OCI-LY7 (cell line): ENCODE measurements at places on chromosomes 12 and 14.

DNA sequence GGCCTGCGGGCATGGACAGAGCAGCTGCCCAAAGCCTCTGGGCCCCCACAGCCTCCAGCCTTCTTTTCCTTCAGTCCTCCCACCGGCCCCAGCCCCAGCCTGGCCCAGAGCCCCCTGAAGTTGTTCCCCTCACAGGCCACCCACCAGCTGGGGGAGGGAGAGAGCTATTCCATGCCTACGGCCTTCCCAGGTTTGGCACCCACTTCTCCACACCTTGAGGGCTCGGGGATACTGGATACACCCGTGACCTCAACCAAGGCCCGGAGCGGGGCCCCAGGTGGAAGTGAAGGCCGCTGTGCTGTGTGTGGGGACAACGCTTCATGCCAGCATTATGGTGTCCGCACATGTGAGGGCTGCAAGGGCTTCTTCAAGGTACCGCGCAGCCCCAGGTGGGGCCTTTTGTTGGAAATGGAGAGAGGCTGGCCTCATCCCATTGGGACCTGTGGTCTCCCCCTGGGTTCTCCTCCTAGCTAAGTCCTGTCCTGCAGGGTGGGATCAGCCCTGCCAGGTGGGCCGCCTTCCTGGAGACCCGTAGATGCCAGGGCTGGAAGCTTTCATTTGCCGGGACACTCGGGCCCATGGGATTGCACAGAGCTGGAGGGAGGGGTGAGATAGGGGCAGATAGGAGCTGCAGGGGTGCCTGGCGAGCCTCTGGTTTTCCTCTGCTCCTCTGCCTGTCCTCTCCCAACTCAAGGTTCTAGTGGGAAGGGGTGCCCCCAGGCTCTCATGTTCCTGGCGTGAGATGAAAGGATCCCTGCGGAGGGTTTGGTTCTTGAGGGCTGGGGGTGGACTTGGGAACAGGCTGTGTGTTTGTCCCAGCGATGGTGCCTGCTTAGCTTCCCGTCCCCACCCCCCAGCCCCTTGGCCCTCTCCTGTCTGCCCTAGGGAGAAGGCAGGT lies 3.8 kb downstream of the NR4A1 start:
- DNase-seq = no peak

DNA sequence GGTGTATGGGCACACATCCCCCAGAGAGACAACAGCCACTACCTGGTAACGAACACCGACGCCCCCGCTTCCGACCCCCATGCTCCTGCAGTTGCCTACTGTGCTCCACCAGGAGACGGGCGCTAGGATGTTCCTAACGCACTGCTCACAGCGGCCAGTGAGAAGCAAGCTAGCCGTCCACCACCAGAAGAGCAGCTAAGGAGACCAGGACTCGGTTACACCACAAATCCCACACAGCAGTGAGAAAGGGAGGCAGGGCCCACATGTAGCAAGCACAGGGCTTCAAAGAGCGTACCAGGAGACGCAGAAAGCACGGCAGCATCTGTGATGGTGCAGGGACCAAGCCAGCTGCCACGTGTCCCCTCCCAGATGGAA lies 117.0 kb downstream of the NCOR2 start:
- DNase-seq = no peak

- DNase-seq = no peak
Observed at GRCh38 chr12:121001060-121001459, 15.2 kb downstream of the C12orf43 start.

DNA sequence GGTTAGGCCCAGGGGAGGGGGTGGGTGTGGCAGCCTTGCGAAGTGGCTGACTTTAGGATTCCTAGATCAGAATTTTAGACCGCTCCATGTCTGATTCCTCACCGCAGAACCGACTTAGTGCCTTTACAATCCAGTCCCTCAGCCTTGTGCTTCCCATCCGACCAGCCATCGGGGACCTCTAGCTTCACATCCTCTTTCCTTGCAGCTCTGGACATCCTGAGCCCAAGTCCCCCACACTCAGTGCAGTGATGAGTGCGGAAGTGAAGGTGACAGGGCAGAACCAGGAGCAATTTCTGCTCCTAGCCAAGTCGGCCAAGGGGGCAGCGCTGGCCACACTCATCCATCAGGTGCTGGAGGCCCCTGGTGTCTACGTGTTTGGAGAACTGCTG lies 557 bp downstream of the COPS7A start:
- peak; percentile 75 for DNase-seq

DNA sequence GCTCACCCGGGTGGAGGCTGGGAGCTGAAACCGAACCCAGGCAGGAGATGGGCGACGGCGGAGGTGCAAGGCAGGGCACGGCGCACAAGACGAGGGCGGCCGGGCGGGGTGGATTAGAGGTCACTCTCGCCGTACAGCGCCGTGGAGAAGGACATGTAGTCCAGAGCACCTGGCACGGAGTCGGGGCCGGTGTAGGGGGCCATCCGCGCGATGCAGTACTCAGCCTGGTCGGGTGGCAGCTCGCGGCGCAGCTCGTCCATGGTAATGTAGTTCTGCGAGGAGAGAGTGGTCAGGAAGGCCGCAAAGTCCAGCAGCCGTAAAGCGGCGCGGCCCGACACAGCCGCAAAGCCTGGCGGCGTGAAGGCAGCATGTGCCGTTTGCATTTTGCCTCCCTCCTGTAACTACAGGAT lies 81.9 kb upstream of the ZFP36L1 start:
- peak; percentile 82 for DNase-seq

GRCh38 chr14:104863923-104864266 lies 1.2 kb upstream of the CEP170B start:
- DNase-seq = no peak

DNA sequence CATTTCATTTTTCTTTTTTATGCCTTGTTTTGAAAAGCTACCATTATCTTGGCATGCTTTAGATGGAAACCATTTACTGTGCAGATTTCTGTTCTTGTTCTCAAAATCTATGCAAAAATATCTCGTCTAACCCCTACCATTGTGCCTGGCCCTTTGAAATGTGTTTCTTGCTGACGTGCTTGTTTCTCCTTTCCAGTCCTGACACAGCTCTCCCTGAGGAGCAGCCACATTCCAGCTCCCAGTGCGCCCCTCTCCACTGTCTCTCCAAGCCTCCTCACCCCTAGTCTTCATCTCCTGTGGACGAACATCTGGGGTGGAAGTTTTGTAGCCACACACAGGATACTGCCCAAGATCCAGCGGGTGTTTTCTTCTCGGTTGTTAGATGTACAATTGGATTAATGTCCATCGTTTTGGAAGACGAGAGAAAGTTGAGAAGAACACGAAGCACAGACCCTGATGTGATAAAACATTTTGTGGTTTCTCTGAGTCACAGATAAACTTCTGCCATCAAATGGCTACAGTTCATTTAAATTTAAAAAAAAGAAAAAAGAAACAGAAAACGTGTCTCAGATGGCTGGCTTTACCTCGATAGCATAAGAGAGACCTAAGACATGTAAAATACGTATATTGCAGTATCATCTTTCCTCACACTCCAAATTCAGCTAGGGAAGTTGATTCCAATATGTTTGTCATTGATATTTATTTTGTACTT lies 21.9 kb upstream of the FGD4 start:
- DNase-seq = no peak

GRCh38 chr12:46489951-46490388 lies 117.4 kb upstream of the SLC38A2 start:
- no peak for DNase-seq

DNA sequence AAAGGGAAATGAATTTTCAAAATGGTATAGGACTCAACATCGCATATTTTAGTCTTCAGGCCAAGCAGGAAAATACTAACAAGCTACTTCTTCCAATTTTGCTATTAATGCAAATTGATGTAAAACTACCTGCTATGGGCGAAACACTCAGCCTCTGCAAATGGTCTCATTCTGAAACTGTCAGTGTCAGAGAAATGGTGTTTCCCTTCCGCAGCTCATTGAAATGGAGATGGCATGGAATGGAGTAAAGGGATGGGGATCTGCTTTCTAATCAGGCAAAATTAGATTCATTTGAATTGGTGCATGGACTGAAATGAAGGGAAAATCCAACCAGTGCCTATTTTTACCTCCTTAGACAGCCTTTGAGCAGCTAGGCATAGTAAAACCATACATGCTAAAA lies 80.4 kb upstream of the EEA1 start:
- DNase-seq = no peak

- no peak for DNase-seq
Observed at GRCh38 chr12:106954462-106955376, 988 bp upstream of the TMEM263 start.

GRCh38 chr14:97458661-97459579 lies 661.7 kb downstream of the VRK1 start:
- no peak for DNase-seq

- DNase-seq = no peak
Observed at GRCh38 chr12:56258820-56259183, 618 bp upstream of the ANKRD52 start.

DNA sequence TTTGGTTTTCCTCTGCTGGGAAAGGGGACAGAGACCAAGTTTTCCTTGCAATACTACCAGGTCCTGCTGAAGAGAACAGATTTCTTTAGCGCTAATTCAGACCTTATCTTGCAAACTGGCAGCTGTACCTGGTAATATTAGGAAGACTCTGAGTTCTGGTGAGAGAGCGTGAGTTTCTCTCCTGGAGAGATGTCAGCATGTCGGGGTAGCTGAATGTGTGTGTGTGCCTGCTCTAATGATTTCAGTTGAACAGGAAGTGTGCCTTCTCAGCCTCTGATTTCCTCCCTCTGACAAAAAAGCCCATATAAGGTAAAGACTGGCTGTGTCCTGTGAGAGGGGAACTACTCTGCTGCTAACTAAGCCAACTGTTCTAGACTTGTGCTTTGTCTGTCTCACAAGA lies 10.3 kb upstream of the ERP27 start:
- peak; percentile 92 for DNase-seq

- no peak for DNase-seq
Observed at GRCh38 chr14:23361320-23361719, 3.7 kb downstream of the EFS start.

DNA sequence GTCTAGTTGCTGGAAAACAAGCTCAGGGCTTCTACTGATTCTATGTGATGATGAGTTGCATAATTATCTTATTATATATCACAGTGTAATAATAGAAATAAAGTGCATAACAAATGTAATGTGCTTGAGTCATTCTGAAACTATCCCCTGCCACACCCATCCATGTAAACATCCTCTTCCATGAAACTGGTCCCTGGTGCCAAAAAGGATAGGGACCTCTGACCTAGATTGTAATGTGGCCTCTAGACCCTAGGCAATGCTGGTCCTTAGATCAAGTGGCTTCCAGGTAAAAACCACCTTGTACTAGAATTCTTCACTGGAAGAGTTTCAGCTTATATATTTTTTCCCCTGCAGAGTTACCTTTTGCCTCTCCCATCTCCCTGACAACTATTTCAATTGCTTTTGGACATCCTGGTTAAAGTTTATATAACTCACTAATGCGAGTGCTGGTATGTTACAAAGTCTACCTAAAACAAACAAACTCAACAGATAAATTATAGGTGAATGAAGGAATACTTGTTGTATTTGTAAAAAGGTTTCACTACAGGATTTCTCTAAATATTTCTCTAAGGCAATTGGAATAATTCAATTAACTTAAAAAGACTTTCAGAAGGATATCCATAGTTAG lies 462.5 kb downstream of the NAV3 start:
- no peak for DNase-seq

DNA sequence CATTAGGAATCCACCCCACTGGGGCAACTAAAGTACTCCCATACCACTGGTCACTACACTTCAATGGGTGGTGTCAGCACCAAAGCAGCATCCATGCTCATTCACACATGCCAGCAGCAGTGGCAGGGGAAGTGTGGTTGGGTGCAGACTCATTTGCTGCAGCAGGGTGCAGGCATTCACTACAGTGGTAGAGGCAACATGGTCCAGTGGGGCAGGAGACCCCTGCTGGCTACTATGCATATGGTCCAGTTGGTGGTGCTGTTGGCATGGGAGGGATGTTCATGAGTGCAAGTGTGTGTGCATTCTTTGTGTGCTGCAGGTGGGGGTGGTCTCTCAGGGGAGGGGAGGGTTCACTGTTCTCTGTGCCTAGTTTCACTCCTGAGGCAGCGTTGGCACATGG lies 908.4 kb upstream of the NOVA1 start:
- DNase-seq = no peak

DNA sequence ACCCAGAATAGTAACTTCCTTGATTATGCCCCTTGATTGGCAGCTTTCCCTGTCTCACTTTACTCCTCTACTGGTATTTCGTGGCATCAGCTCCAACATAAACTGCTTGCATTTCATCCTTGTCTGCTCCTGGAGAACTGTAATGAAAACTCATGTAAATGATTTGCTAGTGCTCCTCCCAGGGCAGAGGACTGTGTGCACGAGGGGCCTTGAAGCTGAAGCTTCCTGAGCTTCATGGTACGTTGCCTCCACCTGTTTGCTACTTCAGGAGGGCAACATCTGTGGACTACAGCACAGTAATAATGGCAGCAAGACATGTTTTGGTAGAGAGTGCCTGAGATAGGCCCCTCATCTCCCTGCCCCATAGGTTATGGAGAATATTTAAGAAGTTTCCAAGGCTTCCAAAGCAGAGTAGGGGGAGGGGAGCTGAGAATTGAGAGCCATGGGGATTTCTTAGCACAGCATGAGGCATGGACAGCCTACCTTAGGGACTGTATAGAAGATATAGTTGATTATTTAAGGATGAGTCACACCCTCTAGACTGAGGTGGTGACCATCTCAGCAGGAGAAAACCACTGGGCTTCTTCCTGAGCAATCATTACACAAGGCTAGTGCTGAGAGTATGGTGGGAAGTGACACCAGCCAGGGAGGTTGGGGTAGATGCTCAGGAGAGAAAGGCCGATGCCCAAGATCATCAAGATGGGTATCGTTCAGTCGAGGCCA lies 29.5 kb downstream of the CCDC198 start:
- DNase-seq = peak; percentile 93

DNA sequence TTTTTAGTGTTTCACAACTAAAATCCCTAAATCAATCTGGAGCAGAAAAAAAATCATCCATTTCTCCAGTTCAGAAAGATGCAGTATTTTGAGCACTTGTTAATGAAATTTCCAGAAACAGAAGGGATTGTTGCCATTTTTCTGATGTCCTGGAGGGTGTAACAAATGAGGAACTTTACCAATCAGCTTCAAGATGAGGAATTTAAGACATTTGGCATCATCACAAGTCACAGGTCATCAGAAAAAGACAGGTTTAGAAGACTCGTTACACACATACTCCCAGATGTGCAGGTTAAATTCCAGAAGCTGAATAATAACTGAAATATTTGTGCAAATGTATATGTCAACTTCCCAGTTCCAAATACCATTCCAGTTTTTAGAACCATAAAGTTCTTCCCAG lies 482 bp upstream of the PSMC1 start:
- no peak for DNase-seq

GRCh38 chr14:24404814-24405213 lies 6.0 kb downstream of the NYNRIN start:
- no peak for DNase-seq
